ENCODE measurements at places on chromosomes 2 and 18. TPM values are rescaled to one million over a fixed set of nuclear protein-coding genes. Genes with fewer than 3 reads are reported as not detected.

DNA sequence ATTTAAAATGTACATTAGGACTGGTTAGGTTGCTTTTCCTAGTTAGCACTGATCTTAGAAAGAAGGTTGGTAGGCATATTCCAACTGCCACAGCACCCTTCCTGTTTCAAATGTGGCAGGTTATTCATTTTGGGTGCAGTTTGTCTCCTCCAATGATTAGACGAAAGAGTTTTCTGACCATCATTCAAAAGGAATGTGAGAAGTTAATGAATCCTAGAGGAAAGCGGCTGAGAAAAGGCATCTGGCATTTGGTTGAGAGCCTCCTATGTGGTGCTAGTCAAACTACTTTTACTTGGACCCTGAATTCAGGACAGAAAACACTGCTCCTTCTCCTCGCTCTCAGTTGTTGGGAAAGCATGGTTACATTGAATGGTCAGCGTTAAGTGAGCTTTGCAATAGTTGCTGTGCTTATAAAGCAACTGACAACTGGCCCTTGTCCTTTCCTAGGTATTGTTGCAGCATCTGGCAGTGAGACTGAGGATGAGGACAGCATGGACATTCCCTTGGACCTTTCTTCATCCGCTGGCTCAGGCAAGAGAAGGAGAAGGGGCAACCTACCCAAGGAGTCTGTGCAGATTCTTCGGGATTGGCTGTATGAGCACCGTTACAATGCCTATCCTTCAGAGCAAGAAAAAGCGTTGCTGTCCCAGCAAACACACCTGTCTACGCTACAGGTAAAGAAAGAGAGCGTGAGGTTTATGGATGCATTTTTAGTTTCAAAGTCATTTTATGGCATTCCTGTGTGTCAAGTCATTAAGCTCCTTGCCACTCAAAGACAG lies 6.1 kb downstream of the TGIF1 start:
- H3K4me1 ChIP-seq: peaks cover 50% of the 10 kb centered on the region
- H3K4me3 ChIP-seq: peak overlapping the region; percentile 6
- peak overlapping the region; percentile 99 for H3K27ac ChIP-seq
- H3K27me3 ChIP-seq: no peaks in the 10 kb centered on the region
- peak; percentile 74 for DNase-seq
- H3K36me3 ChIP-seq: peaks cover 28% of the 10 kb centered on the region

DNA sequence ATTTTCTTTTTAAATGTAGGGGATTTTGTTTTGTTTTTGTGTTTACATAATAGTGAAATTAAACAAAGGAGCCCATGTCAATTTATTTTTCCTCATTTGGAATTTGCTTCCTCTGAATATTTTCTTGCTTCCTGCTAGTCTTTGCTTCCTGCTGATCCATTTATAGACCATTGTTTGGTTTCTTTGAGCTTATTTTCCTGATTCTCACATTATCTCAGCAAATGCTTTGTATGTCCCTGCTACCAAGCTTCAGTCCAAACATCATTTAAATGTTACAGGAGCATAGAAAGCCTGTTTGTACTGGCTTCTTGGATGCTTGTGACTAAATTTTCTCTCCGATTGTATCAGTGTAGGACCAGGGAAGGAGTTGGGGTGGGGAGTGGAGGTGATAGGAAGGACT lies 127.3 kb upstream of the IL1R2 start:
- H3K27me3 ChIP-seq: no peaks in the 10 kb centered on the region
- H3K4me1 ChIP-seq: no peaks in the 10 kb centered on the region
- H3K4me3 ChIP-seq: no peak overlapping the region
- peaks cover 55% of the 10 kb centered on the region for H3K36me3 ChIP-seq

DNA sequence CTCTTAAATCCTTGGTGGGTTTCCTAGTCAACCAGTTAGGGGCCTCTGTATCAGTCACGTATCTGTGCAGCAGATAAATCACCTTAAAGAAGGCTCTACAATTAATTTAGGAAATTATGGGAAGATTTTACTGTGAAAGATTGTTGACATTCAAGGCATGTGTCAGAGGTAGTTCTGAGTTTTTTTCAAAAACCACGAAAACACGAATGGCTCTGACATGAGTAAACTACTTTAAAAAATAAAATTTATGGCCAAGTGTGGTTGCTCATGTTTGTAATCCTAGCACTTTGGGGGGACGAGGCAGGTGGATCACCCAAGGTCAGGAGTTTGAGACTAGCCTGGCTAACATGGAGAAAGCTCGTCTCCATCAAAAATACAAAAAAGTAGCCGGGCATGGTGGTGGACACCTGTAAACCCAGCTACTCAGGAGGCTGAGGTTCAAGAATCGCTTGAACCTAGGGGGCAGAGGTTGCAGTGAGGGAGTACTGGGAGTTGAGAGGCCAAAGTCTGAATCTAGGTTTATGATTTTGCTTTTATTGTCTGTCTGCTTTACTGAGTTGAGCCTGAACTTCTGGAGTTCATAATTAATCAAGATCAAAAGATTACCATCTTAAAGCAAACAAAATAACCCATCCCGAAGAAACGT lies 77.1 kb downstream of the SPRED2 start:
- no peak overlapping the region for H3K27ac ChIP-seq
- peak; percentile 36 for DNase-seq
- H3K4me3 ChIP-seq: no peak overlapping the region
- no peaks in the 10 kb centered on the region for H3K27me3 ChIP-seq
- H3K4me1 ChIP-seq: peaks cover 58% of the 10 kb centered on the region

Gene TSPYL6
- total RNA-seq: not detected

Gene FAM136A
- 32.8 TPM for total RNA-seq

- no peak overlapping the region for H3K4me3 ChIP-seq
- no peaks in the 10 kb centered on the region for H3K4me1 ChIP-seq
- peak; percentile 22 for DNase-seq
- H3K27me3 ChIP-seq: no peaks in the 10 kb centered on the region
- no peak overlapping the region for H3K27ac ChIP-seq
- no peaks in the 10 kb centered on the region for H3K36me3 ChIP-seq
These were observed 91.6 kb upstream of the TANK start for GRCh38 chr2:161068670-161069069.

Gene RPRM
- 0.53 TPM for total RNA-seq

DNA sequence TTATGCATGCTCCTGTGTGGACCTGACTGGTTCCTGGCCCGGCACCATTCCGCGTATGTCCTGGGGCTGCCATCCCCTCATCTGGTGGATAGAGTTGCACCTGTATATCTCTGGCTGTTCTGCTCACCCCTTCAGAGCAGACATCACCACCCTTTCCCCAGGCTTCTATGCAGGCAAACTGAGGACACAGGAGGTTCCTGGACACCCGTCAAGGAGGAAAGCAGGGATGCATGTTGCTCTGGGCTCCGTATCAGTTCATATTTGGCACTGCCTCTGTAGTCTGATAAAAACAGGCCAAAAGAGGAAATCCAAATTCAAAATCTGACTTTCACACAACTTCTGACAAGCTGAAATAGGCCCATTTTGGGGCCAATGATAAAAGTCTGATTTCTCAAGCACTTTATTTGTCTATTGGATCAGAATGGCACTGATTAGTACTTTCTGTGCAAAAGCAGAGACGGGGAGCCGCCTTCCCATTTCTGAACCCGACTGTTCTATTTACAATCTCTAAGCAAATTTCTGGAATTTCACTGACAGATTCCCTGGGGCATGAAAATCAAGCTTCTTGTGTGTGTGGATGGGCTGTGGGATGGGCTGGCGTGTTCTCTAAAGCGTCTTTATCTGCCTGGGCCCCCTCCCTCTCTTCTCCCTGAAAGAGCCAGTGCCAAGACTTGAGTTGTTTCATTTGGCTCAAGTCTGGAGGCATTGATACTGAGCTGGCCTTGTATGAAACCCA lies 96.9 kb downstream of the SETBP1 start:
- no peaks in the 10 kb centered on the region for H3K36me3 ChIP-seq
- peaks cover 3% of the 10 kb centered on the region for H3K4me1 ChIP-seq
- no peaks in the 10 kb centered on the region for H3K27me3 ChIP-seq
- H3K4me3 ChIP-seq: no peak overlapping the region
- DNase-seq: no peak
- H3K27ac ChIP-seq: no peak overlapping the region

- no peaks in the 10 kb centered on the region for H3K27me3 ChIP-seq
- no peak for DNase-seq
- H3K36me3 ChIP-seq: no peaks in the 10 kb centered on the region
- no peak overlapping the region for H3K27ac ChIP-seq
These were observed 27.2 kb upstream of the PAPOLG start for GRCh38 chr2:60728855-60729254.

DNA sequence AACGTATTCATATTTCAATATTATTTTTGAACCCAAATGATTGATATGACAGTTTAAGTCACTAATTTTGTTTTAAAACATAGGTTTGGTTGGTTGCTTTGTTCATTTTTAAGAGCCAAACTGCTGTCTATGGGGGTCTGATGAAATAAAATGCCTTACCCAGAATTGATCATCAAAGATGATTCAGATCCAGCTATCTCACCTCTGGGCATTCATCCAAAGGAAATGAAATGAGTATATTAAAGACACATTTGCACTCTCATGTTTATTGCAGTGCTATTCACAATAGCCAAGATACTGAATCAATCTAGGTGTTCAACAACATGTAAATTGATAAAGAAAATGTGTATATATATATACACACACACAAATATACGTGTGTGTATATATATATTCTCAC lies 326.9 kb upstream of the GULP1 start:
- DNase-seq: peak; percentile 13
- H3K27me3 ChIP-seq: no peaks in the 10 kb centered on the region
- H3K4me1 ChIP-seq: no peaks in the 10 kb centered on the region
- H3K36me3 ChIP-seq: no peaks in the 10 kb centered on the region
- no peak overlapping the region for H3K27ac ChIP-seq

Gene PKDCC
- 6.9 TPM for total RNA-seq

GRCh38 chr2:214358506-214358905 lies 52.3 kb upstream of the VWC2L start:
- no peaks in the 10 kb centered on the region for H3K4me1 ChIP-seq
- no peak for DNase-seq
- H3K36me3 ChIP-seq: no peaks in the 10 kb centered on the region
- no peaks in the 10 kb centered on the region for H3K27me3 ChIP-seq
- no peak overlapping the region for H3K27ac ChIP-seq
- H3K4me3 ChIP-seq: no peak overlapping the region

- DNase-seq: no peak
- H3K27ac ChIP-seq: no peak overlapping the region
These were observed 16.8 kb upstream of the TMEM131 start for GRCh38 chr2:98012561-98012991.

DNA sequence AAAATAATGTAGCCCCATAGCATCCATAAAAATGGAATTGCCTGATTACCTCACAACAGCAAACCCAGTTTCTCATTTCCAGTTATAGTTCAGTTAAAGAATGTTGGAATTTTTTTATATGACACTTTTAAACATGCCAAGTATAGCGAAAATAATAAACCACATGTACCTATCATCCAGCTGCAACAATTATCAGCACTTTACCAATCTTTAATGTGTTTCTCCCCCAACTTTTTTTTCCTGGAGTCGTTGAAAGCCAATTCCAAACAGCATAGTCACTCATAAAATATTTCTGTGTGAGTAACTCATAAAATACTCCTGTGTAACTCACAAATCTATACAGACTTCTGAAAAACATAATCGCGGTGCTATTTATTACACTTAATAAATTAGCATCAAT lies 38.1 kb downstream of the SMAD4 start:
- peak overlapping the region; percentile 60 for H3K27ac ChIP-seq
- peaks cover 28% of the 10 kb centered on the region for H3K4me1 ChIP-seq
- peak; percentile 79 for DNase-seq
- H3K27me3 ChIP-seq: no peaks in the 10 kb centered on the region

- DNase-seq: no peak
- H3K4me1 ChIP-seq: no peaks in the 10 kb centered on the region
- H3K27ac ChIP-seq: no peak overlapping the region
- H3K27me3 ChIP-seq: no peaks in the 10 kb centered on the region
- no peak overlapping the region for H3K4me3 ChIP-seq
These were observed 389.6 kb downstream of the ADCYAP1 start for GRCh38 chr18:1294229-1294628.

GRCh38 chr2:28232295-28232694 lies 160.4 kb upstream of the FOSL2 start:
- DNase-seq: no peak
- H3K36me3 ChIP-seq: no peaks in the 10 kb centered on the region
- no peak overlapping the region for H3K4me3 ChIP-seq
- peaks cover 7% of the 10 kb centered on the region for H3K4me1 ChIP-seq
- H3K27ac ChIP-seq: no peak overlapping the region
- no peaks in the 10 kb centered on the region for H3K27me3 ChIP-seq

GRCh38 chr2:16948053-16948452 lies 282.4 kb upstream of the CYRIA start:
- H3K4me3 ChIP-seq: no peak overlapping the region
- DNase-seq: no peak
- no peak overlapping the region for H3K27ac ChIP-seq
- H3K36me3 ChIP-seq: no peaks in the 10 kb centered on the region

Gene SOX11
- 19.2 TPM for total RNA-seq

Gene SLC25A12
- 19.7 TPM for total RNA-seq

GRCh38 chr2:151083856-151084795 lies 177.5 kb downstream of the RBM43 start:
- H3K4me3 ChIP-seq: no peak overlapping the region
- no peaks in the 10 kb centered on the region for H3K27me3 ChIP-seq

GRCh38 chr2:15760232-15760910 lies 168.7 kb downstream of the DDX1 start:
- no peaks in the 10 kb centered on the region for H3K4me1 ChIP-seq
- H3K36me3 ChIP-seq: no peaks in the 10 kb centered on the region
- H3K27me3 ChIP-seq: no peaks in the 10 kb centered on the region
- no peak overlapping the region for H3K4me3 ChIP-seq
- DNase-seq: no peak
- no peak overlapping the region for H3K27ac ChIP-seq

Gene PROKR1
- not detected for total RNA-seq

DNA sequence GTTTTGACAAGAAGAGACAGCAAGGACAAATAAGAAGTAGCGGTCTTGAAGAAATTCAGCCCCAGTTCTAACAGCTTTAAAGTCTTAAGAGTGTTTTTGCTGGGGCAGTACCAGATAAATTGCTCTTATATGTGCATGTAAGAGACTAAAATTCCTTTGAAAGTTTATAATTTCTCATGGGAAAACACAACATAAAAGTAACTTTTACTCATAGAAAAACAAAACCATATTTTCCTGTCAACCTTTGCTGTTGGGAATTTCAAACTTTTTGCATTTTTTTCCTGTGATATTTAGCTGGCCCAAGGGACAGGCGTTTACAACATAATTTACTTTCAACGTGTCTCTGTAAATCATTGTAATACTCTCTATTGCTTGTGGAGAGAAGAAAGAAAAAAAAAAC lies 767.8 kb upstream of the ZEB2 start:
- DNase-seq: no peak
- no peak overlapping the region for H3K27ac ChIP-seq
- H3K27me3 ChIP-seq: no peaks in the 10 kb centered on the region
- H3K36me3 ChIP-seq: no peaks in the 10 kb centered on the region
- H3K4me1 ChIP-seq: no peaks in the 10 kb centered on the region
